Esophagus muscularis mucosa (tissue), 4 donors: ENCODE measurements at places on chromosomes 2 and 18. TPM values are rescaled to one million over a fixed set of nuclear protein-coding genes. Genes with fewer than 3 reads are reported as not detected.

Gene ESPNL
- not detected for total RNA-seq

Gene GKN1
- not detected for total RNA-seq

DNA sequence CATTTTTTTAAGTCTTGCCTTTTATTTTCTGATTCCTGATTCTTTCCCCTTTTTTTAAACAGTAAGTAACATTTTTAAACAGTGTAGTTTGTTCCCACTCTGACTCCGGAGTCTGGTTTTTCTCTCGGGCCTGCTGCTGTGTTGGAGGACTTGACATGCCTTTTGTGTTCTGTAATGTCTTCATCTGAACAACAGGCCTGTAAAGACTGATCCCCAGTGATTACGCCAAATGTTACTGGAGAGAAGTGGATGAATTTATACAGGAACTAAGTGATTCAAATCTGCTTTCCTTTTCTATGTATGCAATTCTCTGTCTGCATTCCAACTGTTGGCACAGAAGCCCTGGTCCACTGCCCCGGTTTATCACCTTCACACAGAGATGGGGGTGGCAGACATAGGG is 54.3 kb upstream of the RMDN2 start:
- no peaks in the 10 kb centered on the region for H3K36me3 ChIP-seq
- no peak for DNase-seq
- peak overlapping the region; percentile 80 for H3K27ac ChIP-seq
- peaks cover 65% of the 10 kb centered on the region for H3K4me1 ChIP-seq
- H3K4me3 ChIP-seq = no peak overlapping the region

- H3K4me1 ChIP-seq = no peaks in the 10 kb centered on the region
- H3K4me3 ChIP-seq = no peak overlapping the region
- H3K36me3 ChIP-seq = no peaks in the 10 kb centered on the region
- no peaks in the 10 kb centered on the region for H3K27me3 ChIP-seq
- no peak for DNase-seq
Observed at GRCh38 chr2:193124815-193125214, 930.1 kb upstream of the TMEFF2 start.

- peaks cover 34% of the 10 kb centered on the region for H3K4me1 ChIP-seq
- H3K27ac ChIP-seq = peak overlapping the region; percentile 59
- no peaks in the 10 kb centered on the region for H3K27me3 ChIP-seq
- H3K4me3 ChIP-seq = no peak overlapping the region
- DNase-seq = no peak
Observed at GRCh38 chr2:69762513-69763494, 20.9 kb downstream of the ANXA4 start.
